Right renal pelvis (tissue), 4 donors: ENCODE measurements at places on chromosomes 1 and 21.

- DNase-seq: no peak
Measured at GRCh38 chr1:184419350-184420161, 32.7 kb downstream of the C1orf21 start.

DNA sequence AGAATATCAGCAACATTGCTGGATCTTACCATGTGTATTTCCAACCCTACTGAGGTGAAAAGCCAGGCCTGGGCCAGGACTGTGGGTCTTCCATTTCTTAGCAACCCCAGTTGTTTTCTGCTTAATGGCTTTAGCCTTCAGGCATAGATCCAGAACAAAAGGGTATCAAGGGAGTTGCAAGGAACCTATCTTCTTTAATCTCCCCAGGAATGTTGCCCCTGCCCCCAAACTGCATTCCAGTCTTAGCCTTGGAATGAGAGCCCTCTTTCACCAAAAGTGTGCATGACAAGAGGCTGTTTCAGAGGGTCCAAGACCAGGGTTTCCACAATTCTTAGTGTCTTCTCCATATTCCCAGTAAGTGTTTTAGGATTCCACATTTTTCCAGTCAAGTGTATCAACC is 87.9 kb upstream of the SOX13 start:
- no peak for DNase-seq

DNA sequence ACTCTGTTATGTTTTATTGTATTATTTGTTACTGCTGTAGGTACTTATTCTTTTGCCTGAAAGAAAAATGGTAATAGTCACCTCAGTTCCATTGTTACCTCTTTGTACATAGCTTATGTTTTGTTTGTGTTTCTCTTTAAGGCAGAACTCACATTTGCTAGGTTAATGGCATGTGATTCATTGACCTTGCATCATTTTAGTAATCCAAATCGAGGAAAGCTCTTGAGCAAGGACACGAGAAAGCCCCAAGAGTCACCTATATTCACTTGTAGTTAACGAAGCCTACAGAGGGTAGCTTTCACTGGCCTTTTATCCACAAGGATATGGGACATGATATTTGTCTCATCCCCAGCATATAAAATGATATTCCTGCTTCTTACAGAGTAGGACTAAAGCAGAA is 1765.2 kb downstream of the NCAM2 start:
- no peak for DNase-seq

- no peak for DNase-seq
Measured at GRCh38 chr1:184222652-184223052, 164.2 kb upstream of the C1orf21 start.

- no peak for DNase-seq
Measured at GRCh38 chr1:245622332-245623014, 467.7 kb downstream of the KIF26B start.

DNA sequence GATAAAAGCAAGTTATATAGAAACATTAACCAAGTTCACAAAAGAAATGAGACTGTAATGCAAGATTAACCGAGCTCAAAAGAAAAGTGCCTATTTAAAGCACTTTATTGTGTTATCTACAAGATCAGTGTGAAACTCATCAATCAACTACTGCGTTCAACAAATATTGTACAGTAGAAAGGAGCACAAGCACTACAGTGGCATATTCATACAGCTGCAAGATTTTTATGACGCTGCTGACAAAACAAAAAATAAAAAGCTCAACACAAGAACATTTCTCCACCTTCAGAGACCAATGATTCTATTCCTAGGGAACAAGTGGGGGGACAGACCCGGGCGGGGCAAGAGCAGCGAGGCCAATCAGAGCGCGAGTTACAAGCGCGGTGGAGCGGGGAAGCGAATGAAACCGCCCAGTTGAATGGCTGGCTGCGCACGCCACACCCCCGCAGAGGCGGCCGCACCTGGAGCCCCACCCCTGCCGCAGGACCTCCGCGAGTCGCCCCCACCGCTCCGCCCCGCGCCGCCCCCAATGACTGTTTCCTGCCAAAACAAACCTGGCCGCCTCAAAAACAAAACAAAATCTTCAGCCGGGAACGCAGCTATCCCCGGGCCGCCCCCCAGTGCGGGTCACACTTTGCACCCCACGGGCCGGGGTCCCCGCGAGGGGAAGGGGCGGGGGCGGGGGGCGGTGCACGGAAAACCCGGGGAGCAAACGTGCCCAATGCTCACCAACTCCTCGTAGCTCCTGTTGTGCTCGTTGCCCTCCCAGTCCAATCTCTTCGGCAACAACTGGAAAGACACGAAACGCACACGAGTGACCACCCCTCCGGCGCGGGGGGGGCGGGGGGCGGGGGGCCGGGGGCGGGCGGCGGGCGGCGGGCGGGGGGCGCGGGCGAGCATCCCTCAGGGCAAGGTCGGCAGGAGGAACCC is 1.1 kb downstream of the BRWD1 start:
- DNase-seq: peak; percentile 79

- no peak for DNase-seq
Measured at GRCh38 chr1:156959414-156959813, 39.0 kb downstream of the LRRC71 start.
